Right renal pelvis (tissue), 4 donors: ENCODE measurements at places on chromosomes 7 and 10. TPM values are rescaled to one million over a fixed set of nuclear protein-coding genes. Genes with fewer than 3 reads are reported as not detected.

Gene ABCC2
- polyA plus RNA-seq = 11.4 TPM

Gene GRM3
- polyA plus RNA-seq = 0.29 TPM

Gene GRID2IP
- 0.52 TPM for polyA plus RNA-seq

Gene RBP3
- polyA plus RNA-seq = 0.07 TPM

Gene PHF14
- 70.5 TPM for polyA plus RNA-seq

Gene NPTX2
- 3.1 TPM for polyA plus RNA-seq

Gene CC2D2B
- polyA plus RNA-seq = 1.2 TPM

Gene LRRN3
- polyA plus RNA-seq = 4.6 TPM
